ENCODE measurements at places on chromosomes 11 and 22.

- peak; percentile 72 for DNase-seq
Observed at GRCh38 chr22:45670981-45671782, 452 bp upstream of the ATXN10 start.

GRCh38 chr11:82979824-82980223 is 78.3 kb downstream of the DDIAS start:
- no peak for DNase-seq

DNA sequence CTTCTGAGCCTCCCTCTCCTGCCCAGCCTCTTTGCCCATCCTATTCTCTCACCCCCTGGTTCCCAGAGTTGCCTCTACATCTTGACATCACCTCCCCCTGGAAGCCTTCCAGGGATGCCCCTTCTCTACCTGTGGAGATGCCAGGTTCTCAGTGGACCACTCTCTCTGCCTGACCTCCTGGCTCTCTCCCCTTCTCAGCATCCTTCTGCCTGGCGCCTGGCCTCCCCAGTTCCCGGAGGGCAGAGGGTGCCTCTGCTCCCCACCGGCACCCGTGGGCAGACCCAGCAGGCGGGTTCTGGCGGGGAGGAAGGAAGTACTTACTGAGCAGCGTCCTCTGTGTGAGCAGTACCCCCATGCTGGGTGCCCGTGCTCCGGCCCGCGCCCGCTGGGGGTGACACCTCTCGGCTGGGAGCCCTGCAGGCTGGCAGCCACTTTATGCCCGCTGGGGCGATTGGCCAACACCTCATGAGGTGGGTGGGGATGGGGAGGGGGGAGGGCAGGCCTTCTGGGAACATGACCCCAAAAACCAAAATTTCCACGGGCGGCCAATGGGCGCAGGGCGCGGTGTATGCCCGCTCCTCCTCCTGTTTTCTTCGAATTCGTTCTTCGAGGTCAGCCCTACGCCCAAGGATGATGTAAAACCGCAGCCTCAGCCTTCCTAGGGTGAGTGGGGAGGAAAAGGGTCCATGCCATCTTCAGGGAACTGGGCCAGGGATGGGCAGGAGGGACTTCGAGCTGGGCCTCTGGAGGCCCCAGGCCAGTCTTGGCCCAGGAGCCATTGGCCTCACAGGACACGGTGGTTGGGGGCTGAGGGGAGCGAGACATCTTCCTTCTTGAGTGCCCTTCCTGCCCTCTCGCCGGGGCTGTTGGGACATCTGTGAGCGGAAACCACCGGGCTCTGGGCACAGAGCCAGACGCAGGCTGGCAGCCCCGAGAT is at the start of gene OSM:
Gene OSM (minus strand): TSS at position 407 of the 937 bp plus-strand sequence. CDS start 52 bp downstream, at position 355.
- no peak for DNase-seq

- no peak for DNase-seq
Observed at GRCh38 chr22:20725987-20726558, 47.8 kb upstream of the SERPIND1 start.

GRCh38 chr11:76030286-76030685 is 176.0 kb downstream of the WNT11 start:
- DNase-seq: no peak

DNA sequence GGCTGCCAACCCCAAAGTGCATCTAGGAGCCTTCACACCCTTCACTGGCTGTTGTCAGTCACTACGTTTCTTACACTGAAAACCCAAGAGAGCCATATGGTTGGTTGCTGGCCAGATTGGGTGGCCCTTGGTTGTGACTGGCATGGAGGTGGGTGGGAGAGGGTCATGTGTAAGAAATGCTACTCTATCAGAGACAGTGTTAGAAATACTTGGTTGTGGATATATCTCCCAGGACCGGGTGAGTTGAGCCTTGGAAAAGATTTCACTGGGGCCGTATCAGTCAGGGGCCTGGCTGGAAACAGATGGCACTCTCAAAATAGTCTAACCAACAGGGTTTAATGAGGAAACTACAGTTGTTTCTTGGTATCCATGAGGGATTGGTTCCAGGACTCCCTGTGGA is 15.2 kb downstream of the ENDOD1 start:
- no peak for DNase-seq

- DNase-seq: peak; percentile 19
Observed at GRCh38 chr11:116328391-116328790, 444.4 kb downstream of the BUD13 start.

DNA sequence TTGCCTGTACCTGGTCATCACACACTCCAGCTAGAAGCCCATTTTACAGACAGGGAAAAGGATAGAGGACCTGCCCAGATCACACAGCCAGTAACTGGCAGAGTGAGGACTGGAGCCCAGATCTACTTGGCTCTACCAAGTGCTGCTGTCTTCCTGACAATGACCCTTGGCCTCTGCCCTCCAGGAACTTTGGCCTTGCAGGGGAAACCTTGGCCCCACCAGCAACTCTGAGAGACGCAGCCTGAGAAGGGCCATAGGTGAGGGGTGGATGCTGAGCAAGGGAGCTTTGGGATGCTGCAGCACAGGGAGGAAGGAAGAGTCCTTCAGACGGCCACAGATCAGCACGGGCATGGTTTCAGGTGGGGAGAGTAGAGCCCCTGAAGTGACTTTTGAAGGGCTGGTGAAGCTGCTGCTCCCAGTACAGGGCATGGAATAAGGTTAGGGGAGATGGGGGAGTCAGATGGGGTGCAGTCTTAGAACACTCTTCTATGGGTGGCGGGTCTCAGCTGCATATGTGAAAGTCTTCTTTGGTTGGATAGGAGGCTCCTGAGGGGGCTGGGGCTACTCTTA is 2.0 kb upstream of the CAPN5 start:
- peak; percentile 44 for DNase-seq

GRCh38 chr11:124876818-124877630 is 11.8 kb downstream of the ROBO3 start:
- DNase-seq: no peak

DNA sequence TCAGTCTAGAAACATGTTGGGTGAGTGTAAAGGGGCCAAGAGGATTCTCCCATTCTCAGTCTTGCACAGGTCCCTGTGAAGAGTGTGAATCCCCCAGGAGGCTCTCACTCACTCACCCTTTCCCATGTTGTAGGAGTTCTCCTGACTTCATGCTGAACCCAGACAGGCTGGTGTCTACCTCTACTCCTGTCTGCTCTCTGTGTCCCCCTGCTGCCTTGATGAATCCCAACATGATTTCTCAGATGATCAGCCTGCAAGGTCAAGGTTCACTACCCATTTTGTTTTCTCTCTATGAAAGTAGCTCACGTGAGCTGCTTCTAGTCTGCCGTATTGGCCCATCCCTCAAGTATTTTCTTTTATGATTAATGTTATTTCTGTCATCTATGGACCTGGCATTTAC is 500.6 kb downstream of the ETS1 start:
- DNase-seq: no peak

DNA sequence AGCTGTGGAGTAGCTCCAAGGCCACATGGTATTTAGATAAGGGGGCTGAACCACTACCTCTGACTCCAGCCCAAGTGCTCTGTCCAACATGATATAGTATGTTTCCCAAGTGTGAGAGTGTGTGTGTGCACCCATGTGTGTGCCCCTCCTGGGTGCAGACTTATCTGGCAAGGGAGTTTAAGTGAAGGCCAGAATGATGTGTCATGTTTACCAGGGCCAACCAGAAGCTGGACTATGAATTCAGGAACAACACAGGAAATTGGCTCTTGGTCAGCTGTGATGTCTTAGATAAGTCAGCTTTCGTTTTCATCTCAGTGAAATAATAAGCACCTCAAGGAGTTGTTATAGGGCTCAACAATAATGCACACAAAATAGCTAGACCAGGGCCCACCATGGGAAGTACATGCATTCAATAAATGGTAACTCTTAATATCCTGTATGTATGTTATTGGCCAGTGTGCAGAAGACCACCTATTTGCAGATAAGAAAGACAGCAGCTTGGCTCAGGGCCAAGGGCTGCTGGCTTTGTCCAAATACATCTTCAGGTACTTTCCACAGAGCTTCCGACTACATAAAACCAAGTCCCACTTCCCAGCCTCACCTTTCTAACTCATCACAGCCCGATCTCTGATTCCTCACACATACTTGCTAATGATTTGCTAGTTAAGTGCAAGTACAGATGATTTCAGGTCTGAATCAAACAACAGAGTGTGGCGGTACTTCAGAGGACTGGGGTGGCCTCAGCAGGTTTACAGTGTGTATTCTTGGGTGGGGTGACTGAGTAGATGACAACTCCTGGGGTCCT is 120.9 kb downstream of the ME3 start:
- DNase-seq: peak; percentile 61

GRCh38 chr11:77771135-77771534 is 49.4 kb downstream of the RSF1 start:
- no peak for DNase-seq

DNA sequence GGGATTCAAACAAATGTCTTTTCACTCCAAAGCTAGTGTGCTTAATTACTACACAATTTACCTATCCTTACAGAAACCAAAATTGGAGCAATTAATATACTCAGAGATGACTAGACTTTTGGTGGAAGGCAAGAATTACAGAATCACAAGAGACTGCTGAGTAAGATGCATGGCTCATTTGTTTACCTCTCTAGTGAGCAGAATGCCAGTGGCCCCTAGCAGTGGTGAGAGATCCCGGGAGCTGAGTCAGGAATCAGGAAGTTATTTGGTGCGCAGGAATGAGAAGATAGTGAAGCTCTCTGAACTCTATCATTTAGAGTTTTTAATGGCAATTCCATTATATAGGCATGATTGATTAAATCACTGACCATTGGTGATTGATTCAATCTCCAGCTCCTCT is 188.9 kb upstream of the SESN3 start:
- peak; percentile 72 for DNase-seq

GRCh38 chr11:63614136-63614671 is at the start of gene PLAAT3:
PLAAT3 (minus strand) TSS chr11:63614433; CDS start chr11:63614014, 419 bp downstream.
- DNase-seq: peak; percentile 90

DNA sequence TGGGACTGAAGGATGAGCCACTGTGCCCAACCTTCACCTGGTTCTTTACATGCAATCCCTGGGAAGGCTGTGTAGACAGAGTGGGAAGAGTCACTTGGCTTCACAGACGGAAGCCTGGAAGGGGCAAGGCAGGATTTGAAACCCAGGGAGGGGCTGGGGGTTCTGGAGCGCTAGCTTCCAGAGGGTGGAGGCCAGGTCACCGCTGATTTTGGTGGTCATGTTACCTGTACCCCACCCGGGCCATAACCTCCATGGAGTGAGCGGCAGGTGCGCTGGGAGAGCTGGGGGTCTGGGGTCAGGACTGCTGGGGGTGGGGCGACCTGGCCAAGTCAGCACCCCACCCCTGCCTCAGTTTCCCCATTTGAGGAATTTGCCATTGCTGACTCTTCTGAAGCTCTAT is 38.3 kb downstream of the PDGFB start:
- peak; percentile 25 for DNase-seq

DNA sequence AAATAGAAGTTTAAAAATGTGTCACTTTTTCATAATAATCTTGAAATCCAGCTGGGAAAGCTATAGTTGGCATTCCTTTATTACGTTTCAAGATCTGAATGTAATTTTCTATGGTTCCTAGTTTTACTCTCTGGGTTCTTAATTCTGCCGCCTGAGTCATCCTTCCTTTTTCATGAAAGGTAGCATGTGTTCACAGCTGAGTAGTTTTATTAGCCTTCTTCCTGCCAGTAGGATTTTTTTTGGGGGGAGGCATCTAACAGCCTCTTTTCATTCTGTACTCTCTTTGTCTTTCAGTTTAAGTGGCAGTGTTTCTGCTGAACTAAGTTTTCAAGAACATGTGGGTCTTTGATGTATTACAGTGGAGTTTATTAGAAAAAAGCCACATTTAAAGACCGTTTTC is 36.5 kb downstream of the OR2AG2 start:
- no peak for DNase-seq

- peak; percentile 65 for DNase-seq
Observed at GRCh38 chr22:31046539-31047226, 34.4 kb upstream of the SMTN start.

- DNase-seq: no peak
Observed at GRCh38 chr11:115778928-115779650, 274.9 kb upstream of the CADM1 start.

DNA sequence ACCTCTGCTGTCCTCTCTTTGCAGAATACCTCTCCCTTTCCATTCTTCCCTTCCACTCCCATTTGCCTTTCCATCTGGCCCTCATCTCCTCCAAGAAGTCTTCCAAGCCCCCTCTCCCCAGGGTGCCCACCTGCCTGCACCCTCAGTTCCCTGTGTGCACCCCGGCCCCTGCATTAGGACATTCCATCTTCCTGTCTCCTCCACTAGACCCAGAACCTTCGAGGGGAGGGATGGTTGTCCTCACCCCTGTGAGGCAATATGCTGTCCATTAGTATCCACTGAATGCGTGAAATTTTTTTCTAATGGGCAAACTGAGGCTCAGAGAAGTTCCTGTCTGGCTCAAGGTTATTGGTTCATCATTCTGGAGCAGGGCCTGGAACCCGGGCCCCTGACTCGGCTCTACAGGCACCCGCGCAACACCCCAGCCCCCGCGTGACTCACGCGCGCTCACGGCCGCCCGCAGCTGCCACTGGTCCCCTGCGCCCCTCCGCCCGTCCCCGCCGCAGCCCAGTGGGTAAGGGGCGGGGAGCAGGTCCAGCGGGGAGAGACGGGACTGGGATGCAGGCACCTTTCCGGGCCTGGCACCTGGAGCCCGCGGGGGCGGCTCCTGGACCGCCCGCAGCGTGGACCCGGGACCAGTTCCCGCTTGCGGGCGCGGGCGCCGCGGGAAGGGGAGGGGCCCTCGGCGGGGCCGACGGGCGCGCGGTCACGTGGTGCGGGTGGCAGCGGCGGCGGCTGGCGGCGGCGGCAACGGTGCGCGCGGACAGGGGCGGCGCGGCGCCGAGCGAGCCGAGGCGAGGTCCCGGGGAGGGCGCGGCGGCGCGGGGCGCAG is 7.0 kb downstream of the SEPTIN3 start:
- DNase-seq: no peak

- DNase-seq: no peak
Observed at GRCh38 chr11:100942016-100942415, 187.6 kb downstream of the PGR start.

GRCh38 chr22:36367479-36367878 is 20.3 kb downstream of the MYH9 start:
- no peak for DNase-seq

DNA sequence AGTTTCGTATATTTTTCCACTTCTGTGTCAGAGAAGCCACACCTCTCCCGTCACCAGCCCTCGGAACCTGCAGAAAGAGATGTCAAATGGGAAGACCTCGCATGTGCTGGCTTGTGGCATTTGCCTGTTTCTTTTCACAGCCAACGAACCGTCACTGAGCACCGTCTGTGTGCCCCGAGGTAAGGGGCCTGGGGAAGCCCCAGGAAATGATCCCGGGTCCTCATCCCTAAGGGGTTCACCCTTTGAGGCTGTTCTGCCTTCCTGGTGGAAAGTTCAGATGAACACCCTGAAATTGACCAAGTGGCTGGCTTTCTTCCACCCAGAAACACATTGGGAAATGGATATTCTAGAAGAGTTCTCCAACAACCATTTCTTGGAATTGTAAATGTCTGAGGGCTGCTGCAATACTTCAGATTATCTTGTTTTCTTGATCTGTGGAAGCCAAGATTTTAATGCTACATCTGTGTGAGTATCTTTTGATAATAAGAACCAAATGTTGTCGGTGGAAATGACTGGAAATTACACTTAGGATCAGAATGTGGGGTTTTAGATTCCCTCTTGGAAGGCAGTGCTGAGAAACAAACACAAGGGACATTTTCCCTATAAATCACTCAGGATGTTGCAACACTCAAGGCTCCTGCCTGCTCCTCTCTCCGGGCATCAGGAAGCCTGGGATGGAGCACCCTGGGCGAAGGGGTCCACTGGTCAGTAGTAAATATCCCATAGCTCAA is 37.6 kb downstream of the RIBC2 start:
- DNase-seq: no peak

GRCh38 chr22:40603088-40603605 is 33.4 kb downstream of the MRTFA start:
- no peak for DNase-seq

- no peak for DNase-seq
Observed at GRCh38 chr11:113247966-113248365, 66.4 kb upstream of the TTC12 start.

All from islet precursor cell (in vitro differentiated cells).